CD4-positive, alpha-beta T cell treated with Interferon gamma for 1 hour (primary cell): ENCODE measurements at places on chromosomes 16 and 17.
A peak's percentile ranks its signal among the peaks of the same experiment; 100 is the strongest.

DNA sequence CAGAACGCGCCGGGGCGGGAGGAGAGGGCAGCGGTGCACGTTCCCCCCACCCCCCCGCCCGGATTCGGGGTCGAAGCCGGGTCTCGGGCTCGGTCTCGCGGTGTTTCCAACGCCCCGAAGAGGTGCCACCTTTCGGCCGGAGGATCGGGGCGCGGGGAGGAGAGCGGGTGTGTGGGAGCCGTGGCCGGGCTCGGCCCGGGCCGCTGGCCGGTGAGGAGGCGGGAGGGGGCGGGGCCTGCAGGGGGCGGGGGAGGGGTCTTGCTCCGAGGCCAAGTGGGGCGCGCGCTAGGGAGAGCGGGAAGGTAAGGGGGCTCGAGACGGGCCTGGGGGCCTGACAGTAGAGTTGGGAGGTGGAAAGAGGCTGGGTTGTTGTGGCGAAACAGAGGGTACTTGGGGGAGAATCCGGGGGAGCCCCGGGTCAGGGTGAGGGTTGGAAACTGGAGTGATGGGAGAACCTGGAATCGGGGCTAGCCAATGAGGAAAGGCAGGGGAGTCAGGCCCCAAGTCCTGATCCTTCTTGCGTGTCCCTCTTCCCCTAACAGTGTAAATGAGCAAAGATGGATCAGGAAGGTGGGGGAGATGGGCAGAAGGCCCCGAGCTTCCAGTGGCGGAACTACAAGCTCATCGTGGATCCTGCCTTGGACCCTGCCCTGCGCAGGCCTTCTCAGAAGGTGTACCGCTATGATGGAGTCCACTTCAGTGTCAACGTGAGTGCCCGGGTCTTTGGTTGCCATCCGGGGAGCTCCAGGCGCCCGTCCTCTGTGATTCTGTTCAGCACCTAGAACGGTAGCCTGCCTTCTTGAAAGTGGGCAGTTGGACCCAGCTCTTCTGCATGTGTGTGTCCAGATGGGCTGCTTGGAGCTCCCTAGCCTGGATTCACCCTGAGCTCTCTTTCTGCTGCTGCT lies 873 bp downstream of the SETD1A start:
- no peak for DNase-seq

DNA sequence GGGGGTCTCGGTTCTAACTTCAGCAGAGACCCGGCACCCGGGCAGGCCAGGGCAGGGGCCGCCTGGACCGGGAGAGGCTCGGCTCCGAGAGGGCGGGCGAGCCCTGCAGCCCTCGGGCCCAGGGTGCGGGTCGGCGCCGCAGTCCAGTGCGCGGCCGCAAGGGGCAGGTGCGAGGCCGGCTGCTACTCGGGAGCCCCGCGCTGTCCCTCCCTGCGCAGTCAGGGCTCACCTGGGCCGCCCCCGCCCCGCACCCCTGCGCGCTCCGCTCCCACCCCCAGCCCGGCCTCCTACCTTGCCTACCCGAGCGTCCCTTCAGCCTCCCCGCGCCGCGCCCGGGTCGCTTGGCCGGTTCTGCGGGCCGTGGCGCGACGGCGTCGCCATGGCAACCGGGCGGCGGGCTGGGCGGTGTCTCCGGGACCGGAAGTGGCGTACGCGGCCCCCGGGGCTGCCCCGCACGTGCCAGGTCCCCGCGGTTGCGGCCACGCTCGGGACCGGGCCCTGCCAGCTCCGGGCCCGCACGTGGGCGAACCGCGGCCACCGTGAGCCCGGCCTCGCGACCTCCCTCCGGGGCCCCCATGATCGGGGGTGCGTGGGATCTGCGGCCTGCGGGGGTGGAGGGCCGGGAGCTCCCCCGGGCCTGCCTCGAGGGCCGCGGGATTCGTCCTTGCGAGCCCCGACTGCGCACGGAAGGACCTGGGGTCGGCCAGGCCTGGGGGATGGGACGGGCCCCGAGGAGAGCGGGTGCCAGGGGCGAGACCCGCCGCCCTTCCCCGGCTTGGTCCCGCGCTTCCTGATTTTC lies at the start of gene CYB561:
Gene CYB561, minus strand, starts transcription at position 353 of the 799 bp plus-strand sequence. CDS start 8,759 bp downstream, outside the sequence.
- peak; percentile 82 for DNase-seq

DNA sequence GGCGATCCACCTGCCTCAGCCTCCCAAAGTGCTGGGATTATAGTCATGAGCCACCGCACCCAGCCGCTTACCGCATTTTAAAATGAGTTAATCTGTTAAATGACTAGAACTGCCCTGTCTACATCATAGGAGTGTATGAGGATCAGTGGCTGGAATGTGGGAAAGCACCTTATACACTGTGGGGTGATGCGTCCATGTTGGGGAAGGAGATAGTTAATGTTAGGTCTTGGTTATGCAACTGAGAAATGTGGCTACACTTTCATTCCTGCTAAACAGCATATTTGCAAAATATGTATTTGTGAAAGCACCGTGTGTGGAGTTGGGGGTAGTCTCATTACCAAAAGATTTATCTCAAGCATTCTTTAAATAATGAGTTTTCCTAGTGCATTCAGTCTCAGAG lies 107.6 kb downstream of the SPACA3 start:
- no peak for DNase-seq

- peak; percentile 83 for DNase-seq
These were observed 11.8 kb downstream of the ENDOV start for GRCh38 chr17:80426671-80427326.

- no peak for DNase-seq
These were observed 33.5 kb upstream of the MON1B start for GRCh38 chr16:77157346-77158058.

GRCh38 chr17:67713169-67713568 lies 4.6 kb upstream of the NOL11 start:
- DNase-seq: no peak

- no peak for DNase-seq
These were observed 23.9 kb downstream of the RHBDL3 start for GRCh38 chr17:32289471-32290070.

GRCh38 chr16:9259914-9260608 lies 168.6 kb downstream of the HAPSTR1 start:
- no peak for DNase-seq

- DNase-seq: no peak
These were observed 55.5 kb upstream of the IL34 start for GRCh38 chr16:70590722-70591415.

GRCh38 chr17:64401941-64402340 lies 11.3 kb upstream of the PECAM1 start:
- no peak for DNase-seq

- DNase-seq: no peak
These were observed 126.0 kb upstream of the CIBAR2 start for GRCh38 chr16:85238233-85238647.

DNA sequence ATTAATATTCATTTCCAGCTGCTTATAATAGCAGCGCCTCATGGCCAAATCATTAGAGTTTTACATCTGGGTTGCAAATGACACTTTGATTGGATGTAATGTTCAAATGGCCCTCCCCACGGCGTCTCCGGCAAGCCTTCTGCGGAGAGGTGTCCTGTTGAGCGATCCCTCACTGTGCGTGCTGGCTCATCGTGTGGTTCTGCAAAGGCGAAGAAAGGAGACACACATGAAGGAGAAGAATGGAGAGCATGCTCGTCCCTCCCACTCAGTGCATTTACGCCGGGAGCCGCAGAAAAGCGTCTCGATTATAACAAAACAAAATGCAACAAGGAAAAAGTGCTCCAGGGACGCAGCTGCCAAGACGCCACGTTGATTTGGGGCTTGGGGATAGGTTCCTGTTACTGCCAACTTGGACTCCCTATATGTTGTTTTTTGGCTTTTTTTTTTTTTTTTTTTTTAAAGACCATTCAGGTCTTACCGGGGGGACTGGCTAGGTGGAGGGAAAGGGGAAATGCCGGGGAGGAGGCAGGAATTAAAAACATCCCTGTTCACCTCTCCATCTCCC lies 117.6 kb downstream of the C16orf78 start:
- no peak for DNase-seq

- DNase-seq: no peak
These were observed 1718.4 kb downstream of the TP53TG3F start for GRCh38 chr16:35177851-35178250.

DNA sequence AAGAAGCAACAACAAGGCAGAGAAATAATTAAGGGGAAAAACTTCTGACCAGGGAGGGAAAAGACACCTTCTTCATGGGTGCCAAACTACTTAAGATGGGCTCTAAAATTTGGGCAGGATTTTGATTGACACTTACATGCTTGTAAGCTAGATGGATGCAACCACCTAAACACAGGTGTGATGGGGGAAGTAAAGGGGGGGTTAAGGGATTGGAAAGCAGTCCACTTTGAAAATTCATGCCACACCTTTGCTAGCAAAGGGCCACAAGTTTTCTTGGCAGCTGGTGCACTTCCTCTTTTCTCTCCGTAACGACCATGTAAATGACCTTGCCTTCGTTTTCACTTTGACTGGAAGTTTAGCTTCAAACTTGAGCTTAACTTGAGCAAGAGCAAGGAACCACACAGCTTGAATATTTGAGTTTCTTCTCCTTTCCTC lies 14.3 kb upstream of the PRKAR1A start:
- peak; percentile 57 for DNase-seq

- no peak for DNase-seq
These were observed 14.3 kb downstream of the ACSF2 start for GRCh38 chr17:50440172-50440837.

DNA sequence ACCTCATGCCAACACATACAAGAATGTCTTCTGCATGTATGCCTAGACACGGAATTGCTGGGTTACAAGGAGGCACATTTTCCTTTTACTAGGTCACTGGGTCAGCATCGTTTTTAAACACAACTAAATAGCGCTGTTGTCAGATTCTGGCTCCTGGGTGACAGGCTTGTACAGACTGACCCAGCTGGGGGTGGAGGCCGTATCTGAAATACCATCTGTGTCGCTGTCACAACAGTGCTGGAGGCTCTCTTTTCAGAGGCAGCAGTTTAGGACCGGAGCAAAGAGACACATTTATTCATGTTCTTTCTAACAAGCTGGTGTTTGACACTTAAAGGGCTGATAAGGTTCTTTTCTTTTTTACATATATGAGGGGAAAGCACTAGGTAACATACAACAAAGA lies 403.0 kb upstream of the ASIC2 start:
- DNase-seq: no peak

DNA sequence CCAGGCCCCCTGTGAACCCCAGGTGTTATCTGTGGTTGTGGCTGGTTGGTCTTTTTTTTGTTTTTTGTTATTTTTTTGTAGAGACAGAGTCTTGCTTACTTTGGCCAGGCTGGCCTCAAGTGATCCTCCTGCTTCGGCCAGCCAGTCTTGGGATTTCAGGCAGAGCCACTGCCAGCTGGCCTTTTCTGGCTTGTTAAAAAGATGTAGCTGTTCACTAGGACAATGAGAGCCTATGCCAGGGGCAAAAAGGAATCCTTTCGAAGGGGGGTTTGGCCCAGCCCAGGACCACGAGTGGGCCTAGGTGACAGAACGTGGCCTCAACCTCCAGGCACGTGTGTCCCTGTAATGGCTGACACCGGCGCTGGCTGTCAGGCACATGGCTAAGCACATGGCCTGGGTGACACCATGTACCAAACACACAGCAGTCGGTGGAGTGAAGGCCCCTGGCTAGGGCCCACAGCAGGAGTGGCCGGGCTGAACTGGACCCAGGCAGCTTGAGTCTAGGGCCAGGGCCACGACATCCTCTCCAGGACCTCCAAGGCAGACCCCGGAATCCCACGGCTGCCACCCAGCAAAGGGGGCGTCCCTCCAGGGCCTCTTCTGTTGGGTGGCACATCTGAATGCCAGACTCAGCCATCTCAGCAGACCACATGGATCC lies 6.9 kb upstream of the SLC38A8 start:
- no peak for DNase-seq

GRCh38 chr16:1447965-1448364 lies 3.6 kb upstream of the CCDC154 start:
- DNase-seq: no peak

GRCh38 chr16:16137110-16137509 lies 86.2 kb downstream of the ABCC6 start:
- no peak for DNase-seq

DNA sequence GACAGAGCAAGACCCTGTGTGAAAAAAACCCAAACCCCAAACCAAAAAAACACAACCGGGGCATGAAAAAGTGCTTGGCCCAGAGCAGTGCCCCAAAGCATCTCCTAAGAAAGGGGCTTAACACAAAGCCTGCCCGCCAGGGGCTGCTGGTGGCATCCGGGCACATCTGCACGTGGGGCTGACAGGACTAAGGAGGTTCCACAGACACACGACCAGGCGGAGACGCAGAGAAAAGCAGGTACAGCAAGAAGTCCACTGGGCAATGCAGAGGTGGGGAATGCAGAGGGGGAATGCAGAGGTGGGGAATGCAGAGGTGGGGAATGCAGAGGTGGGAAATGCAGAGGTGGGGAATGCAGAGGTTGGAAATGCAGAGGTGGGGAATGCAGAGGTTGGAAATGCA lies 109.2 kb downstream of the ZNF778 start:
- no peak for DNase-seq

GRCh38 chr17:1031711-1032110 lies 34.8 kb downstream of the TIMM22 start:
- DNase-seq: no peak

DNA sequence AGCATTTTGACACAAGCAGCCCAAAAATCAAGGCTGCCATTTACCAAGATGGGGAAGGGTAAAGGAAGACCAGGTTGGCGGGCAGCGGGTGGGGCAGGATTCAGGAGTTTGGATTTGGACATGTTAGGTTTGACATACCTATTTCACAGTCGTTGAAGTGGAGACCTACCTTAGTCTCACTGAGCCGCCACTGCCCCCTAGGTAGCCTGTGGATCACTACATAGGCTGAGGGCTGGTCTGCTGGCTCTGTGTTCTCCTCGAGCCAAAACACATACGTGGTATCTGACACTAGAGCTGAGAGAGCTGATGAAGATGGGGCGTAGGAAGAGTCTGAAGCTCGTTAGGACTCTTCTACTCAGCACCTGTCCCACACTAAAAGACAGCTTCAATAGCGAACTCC lies 115.1 kb downstream of the HIC1 start:
- peak; percentile 21 for DNase-seq

DNA sequence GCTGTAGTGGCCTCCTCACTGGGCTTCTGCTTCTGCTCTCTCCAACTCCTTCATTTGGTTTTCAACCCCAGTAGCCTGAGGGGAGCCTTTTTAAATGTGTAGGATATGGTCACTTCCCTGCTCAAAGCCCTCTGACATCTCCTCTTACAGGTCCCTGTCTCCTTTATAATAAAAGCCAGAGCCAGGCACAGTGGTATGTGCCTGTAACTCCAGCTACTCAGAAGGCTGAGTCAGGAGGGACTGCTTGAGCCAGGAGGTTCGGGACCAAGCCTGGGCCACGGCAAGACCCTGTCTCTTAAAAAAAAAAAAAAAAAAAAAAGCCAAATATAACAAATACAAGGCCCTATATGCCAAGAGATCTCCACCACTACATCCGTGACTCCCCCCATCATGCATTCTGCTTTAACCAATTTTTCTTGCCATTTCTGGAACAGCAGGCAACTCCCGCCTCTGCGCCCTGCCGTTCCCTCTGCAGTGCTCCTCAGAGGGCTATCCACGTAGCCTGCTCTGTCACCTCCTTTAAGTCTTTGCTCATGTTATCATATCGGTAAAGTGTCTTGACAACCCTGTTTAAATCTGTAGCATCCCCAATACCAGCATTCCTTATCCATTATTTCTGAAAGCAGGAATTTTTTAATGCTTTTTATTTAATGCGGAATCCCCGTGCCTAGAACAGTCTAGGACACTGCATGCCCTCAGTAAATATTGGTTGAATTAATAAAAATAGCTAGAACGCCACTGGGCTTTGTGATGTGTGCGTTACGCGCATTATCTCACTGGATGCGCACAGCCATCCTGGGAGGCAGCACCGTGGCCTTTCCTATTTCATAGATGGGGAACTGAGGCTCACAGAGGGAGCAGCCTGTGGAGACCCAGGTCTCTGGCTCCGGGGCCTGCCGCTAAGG lies 9.5 kb downstream of the ZNF771 start:
- DNase-seq: no peak
